ENCODE measurements at places on chromosomes 7 and 10. TPM values are rescaled to one million over a fixed set of nuclear protein-coding genes. Genes with fewer than 3 reads are reported as not detected.

DNA sequence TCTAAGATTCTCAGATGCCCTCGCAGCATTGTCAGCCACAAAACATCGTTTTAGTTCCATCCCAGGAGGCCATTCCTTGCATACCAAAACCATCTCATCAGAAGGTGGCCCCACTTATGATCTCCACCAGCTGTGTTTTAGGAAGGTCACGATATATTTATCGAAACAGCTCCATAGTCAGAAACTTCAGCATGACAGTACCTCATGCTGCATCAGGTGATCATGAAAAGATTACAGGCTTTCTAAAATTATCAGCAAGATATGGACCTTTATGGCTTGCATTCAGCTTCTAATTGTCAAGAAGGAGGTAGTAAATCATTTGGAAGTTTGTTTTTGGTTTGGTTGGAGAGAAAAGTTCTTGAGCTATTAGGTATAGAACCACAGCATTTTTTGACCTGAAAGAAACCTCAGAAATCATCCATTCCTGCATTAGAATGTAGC lies 20.0 kb downstream of the JAZF1 start:
- DNase-seq, result no peak

AEBP1 gene
- 0.38 TPM for total RNA-seq

DNA sequence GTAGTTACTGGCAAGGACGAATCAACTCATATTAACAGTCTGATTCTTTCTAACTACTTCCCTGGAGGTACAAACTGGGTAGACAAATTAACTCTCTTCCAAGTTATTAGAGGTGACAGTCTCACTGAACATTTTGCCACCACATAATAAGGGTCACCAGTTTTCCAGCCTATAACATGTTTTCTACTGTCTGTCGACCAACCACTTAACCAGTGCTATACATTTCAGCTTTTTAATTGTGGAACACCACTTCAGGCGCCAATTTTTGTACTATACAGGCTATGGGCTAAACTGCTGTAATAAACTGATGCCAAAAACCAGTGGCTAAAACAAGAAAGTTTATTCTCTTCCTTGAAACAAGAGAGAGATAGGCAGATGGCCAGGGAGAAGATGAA lies 13.3 kb downstream of the ZNF438 start:
- no peak for DNase-seq

DNA sequence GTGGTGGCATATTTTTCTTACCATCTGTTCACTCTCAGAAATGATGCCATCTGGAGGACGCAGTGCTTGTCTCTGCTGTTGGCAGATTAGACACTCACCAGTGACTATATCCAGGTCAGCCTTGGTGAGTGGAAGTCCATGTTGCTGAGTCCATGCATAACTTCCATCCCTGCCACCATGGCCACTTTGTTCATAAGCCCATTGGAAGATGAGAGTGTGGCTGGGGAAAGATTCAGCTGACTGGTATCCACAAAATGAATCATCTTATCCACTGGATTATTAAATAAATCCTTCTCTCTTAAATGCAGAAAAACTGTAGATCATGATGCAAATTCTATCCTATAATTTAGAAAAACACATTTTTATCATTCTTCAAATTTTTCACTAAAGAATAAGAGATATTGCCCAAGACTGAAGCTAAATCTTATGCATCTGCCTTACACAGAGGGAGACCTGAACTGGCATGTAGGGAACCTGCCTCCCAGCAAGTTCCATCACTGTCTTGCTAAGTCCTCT lies 726.9 kb downstream of the TNS3 start:
- no peak for DNase-seq

IKZF1 gene
- total RNA-seq, result 404 TPM

All from activated CD4-positive, alpha-beta memory T cell treated with anti-CD3 and anti-CD28 coated beads, Interleukin-2, amount 10 ng/mL, durations not matched to agents 7 days and 5 days (primary cell).